ENCODE measurements at places on chromosomes 2 and 18.

- no peak for DNase-seq
Observed at GRCh38 chr18:48055351-48055750, 124.9 kb upstream of the SMAD2 start.

- no peak for DNase-seq
Observed at GRCh38 chr2:29803537-29803936, 117.8 kb downstream of the ALK start.

GRCh38 chr18:79524181-79525078 lies 128.7 kb downstream of the NFATC1 start:
- no peak for DNase-seq

- DNase-seq: no peak
Observed at GRCh38 chr2:183034806-183035205, 3.5 kb downstream of the NCKAP1 start.

DNA sequence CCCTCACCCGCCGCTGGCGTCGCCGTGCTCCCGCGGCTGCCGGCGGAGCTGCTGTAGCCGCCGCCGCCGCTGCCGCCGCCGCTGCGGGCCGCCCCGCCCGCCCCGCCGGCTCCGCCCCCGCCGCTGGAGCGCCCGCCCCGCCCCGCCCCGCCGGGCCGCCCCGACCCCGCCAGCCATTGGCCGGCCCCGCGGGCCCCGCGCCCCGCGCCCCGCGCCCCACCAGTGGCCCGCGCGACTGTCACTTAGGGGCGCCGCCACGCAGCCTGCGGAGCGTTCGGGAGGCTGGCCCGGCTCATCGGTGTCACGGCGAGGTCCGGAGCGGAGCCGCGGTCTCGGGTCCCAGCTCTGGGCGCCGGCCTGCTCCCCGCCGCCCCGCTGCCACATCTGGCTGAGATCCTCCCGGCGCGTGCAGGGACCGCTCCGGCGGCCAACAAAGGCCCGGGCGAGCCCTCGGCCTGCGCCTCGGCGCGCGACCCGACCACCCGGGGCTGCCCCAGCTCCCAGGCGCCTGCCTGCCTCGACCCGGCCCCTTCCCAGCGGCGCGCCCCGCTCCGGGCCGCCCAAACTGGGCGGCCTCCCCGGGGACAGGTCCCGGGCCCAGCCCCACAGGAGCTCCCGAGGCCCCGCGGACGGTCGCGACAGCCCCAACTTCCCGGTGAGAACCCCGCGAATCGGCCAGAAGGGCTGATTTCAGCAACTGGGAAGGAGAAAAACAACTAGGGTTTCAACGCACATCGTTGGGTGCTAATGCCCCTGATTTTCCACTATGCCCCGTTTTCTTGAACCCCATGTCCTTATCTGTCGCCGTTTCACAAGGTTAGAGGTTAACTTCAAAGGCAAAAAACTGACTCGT lies at the start of gene MGAT4A:
TSS of gene MGAT4A (minus strand) at position 92 of the 853 bp plus-strand sequence. CDS start 4,800 bp downstream, outside the sequence.
- DNase-seq: peak; percentile 56

DNA sequence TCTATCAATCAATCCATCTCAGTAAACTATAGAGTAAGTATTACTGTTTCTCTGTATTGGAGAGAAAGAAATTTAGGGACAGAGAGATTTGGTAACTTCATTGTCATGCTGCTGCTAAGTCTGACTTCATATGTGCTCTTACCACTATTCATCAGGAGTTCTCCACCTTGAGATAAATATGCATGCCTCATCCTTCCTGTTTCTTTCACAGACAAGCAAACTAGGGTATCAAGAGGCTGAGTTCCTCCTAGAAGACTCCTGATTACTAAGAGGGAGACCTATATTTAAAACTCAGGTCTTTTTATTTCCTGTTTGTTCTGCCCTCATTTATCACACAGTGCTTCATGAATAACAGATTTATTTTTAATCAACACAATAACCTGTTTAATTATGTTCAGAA lies 34.1 kb downstream of the RIT2 start:
- DNase-seq: no peak

DNA sequence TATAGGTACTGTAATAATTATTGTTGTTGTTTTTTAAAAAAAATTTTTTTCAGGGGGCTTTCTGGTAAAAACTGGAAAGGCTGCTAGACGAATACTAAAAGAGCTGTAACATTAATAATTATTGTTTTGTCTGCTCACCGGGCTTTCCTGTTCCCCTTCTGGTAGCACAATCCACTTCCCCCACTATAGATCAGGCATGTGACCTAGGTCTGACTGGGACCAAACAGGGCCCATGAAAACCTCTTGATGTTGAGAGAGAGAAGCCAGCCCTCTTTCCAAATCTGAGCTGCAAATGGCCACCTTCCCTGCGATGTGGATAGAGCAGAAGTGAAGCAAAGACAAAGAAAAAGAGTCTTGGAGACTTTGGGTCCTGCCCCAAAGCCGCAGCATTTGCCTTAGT lies 23.4 kb downstream of the SH2D6 start:
- no peak for DNase-seq

DNA sequence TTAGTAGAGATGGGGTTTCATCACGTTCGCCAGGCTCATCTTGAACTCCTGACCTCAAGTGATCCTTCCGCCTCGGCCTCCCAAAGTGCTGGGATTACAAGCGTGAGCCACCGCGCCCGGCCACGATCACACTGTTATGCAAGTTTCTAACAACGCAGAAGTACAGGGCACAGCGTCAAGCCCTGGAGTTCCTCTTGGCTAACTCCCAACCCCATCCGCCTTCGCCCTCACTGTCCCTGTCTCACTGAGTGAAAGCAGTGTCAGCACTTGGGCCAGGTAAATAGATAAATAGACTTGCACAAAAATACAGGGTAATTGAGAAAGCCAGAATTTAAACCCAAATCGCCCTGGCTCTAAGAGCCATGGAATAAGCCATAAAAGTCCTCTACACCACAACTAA lies 111.7 kb downstream of the ACVR1 start:
- DNase-seq: no peak

- no peak for DNase-seq
Observed at GRCh38 chr2:140108706-140109475, 1328.7 kb upstream of the NXPH2 start.

- peak; percentile 76 for DNase-seq
Observed at GRCh38 chr2:96163768-96164429, 18.7 kb upstream of the DUSP2 start.

All from stimulated activated CD4-positive, alpha-beta T cell treated with anti-CD3 and anti-CD28 coated beads, Interleukin-1b, Interleukin-23, amount 100 ng/mL, for 1 hour (primary cell).